Stimulated activated CD8-positive, alpha-beta memory T cell treated with anti-CD3 and anti-CD28 coated beads, Interleukin-7, amount 100 ng/mL, for 1 hour (primary cell): ENCODE measurements at places on chromosomes 1 and 21.

GRCh38 chr1:181488866-181489265, 5.5 kb downstream of the CACNA1E start:
- DNase-seq = no peak

DNA sequence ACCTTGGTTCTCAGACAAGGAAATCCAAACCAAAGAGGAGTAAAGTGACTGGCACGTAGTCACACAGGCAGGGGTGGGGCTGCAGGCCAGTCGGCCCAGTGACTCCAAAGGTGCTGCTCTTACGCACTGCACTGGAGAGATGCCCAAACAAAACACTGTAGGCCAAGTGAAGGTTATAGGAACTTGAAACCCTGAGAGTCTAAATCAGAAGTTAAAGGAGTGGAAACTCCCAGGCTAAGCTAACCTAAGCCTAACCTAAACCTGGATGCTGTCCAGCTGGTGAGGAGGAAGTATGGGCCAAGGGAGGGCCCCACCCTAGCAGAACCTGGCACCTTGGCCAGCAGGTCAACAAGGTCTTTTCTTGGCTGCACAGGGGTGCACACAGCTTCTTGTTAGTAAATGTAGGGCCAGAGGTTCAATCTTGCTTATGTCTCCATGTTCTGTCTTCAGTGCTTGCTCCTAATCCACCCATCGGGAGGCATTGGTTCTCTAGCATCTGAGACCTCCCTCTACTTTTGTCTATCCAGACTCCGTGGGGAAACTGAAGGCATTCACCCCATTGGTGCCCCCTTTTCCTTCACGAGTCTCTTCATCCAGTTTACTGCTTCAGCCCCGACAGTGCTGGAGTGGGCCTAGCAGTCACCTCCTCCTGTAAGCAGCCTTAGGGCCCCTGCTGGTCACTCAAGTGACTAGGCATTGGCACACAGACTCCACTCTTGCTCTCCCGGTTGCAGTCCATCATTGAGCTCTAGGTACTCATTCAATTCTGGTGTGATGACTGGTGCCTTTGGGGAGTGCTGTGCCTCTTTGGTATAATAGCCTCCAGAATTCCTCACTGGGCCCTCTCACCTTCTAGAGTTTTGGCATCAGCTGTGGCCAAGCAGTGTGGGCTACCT, 12.9 kb upstream of the TMEM125 start:
- no peak for DNase-seq

GRCh38 chr1:161902182-161902581, 121.5 kb downstream of the OLFML2B start:
- DNase-seq = no peak

GRCh38 chr21:17472592-17473271, 40.1 kb upstream of the CXADR start:
- DNase-seq = no peak

DNA sequence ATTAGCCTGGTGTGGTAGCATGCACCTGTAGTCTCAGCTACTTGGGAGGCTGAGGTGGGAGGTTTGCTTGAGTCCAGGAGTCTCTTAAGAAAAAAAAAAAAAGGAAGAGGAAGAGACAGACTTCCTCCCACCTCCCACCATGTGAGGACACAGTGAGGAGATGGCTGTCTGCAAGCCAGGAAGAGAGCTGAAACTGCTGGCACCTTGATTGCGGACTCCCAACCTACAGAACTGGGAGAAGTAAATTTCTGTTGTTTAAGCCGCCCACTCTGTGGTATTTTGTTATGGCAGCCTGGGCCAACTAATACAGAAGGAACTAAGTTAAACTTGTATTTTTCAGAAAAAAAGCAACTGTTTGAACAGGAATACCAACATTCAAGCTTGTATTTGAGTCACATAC, 21.7 kb downstream of the DOP1B start:
- DNase-seq = no peak

DNA sequence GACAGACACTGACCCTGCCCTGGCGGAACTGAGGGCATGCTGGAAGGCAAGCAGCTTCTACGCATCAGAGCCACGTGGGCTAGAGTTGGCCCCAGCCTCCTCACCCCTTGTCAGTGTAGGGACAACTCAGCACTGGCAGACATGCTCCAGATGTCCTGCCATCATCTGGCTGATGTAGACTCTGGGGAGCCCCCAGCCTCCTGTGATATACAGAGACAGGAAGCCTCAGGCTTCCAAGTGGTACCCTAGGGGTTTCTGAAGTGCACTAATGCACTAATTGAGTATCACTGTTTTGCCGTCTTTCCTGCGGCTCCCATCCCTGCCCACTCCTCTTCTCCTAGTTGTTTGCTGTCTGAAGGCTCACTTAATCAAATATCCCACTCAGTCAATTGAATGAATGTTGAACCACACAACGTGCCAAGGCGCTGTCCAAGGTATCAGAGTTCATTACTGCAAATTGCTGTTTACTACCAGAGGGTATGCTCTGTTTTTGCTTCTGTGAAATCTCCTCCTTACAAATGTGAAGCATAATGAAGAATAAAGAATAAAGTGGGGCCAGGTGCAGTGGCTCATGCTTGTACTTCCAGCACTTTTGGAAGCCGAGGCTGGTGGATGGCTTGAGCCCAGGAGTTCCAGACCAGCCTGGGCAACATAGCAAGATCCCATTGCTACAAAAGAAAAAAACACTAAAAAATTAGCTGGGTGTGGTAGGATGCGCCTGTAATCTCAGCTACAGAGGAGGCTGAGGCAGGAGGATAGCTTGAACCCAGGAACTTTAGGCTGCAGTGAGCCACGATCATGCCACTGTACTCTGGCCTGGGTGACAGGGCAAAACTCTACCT, 76.4 kb upstream of the ZBTB18 start:
- DNase-seq = no peak

- DNase-seq = no peak
These were observed 199.9 kb upstream of the ZC3H12A start for GRCh38 chr1:37274486-37274885.

DNA sequence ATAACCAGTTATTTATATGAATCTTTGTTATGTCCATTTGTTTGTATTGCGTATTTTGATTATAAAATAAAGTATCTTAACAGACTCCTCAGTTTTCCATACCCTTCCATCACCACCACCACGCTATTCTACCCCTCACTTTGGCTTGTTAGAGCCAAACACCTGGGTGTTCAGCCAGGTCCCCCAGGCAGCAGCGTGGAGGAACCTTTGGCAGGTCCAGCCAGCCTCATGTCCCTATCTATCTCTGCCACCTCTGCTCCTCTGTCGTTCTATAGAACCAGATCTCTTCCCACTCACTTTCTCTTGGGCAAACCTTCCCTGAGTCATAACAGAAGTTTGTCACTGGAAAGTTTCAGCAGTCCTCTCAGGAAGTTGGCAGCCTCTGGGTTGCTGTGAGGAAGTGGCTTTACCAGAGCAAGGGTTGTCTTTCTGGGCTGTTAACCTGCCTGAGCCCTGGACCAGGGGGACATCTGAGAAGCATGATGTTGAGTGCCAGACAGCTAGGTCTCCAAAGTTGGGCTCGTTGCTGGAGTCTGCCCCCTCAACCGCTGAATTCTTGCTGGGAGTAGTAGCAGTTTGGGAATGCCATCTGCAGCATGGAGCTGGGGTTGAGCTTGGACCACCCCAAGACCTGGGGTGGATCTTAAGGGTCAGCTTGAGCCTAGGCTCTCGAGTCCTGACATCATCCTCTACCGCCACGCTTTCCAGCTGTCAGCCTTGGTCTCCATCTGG, 996 bp upstream of the SH3BGRL3 start:
- DNase-seq = no peak

- no peak for DNase-seq
These were observed 188.6 kb downstream of the FCRL5 start for GRCh38 chr1:157363660-157364140.

DNA sequence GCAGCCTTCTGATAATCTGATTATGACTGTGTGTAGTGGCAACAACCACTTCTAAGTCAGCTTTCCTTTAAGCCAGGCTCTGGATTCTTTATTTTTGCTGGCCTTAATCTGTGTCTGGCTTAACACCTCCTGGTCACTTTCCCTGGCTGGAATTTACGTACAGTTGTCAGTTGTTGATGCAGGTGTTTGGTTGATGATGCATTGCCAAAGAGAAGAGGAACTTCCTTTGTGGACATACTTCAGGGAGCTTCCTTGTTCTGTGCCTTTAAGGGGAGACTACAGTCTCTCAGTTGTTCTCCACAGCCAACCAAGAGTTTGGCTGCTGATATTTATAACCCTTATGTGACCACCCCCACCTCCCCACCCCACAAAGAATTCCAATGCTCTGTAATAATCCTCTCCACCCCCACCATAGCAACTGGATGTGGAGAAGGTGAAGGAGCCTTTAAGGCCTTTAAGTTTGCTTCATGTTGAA, 96.0 kb upstream of the BMP8A start:
- no peak for DNase-seq

GRCh38 chr1:205285381-205286101, 36.0 kb downstream of the NUAK2 start:
- peak; percentile 31 for DNase-seq

- no peak for DNase-seq
These were observed 90.4 kb downstream of the SLC45A1 start for GRCh38 chr1:8408151-8408839.

GRCh38 chr1:79150576-79150975, 144.0 kb upstream of the ADGRL4 start:
- no peak for DNase-seq

DNA sequence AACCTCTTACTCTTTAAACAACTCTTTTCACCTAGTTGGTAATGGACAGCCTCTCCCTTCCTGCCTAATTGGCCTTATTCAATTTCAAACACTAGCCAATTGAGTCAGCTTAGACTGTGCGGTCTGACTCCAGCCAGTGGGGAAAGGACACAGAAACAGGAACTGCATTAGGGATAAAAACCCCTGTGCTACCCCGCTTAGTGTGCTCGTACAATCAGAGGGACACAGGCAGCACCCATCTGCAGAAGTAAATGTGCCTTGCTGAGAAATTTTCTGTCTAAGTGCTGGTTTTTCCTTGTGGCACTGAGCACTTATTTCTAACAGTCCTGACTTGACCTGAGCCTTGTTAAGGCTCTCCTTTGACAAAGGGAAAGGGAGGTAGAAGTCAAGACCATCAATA, 6.0 kb upstream of the CD2 start:
- DNase-seq = no peak

DNA sequence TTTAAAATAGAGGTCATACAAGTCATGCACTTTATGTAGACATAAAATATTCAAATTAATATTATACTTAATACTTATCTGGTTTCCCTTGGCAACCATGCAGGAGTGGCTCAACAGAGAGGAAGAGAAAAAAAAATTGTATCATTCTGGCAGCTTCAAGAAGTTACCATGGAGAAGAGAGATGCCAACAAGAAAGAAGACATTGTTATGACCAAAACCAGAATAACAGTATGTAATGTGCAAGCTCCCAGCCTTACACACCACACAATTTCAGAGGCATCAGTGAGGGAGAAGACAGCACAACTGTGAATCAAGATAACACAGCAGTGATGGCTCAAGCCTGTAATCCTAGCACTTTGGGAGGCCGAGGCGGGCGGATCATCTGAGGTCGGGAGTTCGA, 49.1 kb upstream of the RCOR3 start:
- DNase-seq = no peak

DNA sequence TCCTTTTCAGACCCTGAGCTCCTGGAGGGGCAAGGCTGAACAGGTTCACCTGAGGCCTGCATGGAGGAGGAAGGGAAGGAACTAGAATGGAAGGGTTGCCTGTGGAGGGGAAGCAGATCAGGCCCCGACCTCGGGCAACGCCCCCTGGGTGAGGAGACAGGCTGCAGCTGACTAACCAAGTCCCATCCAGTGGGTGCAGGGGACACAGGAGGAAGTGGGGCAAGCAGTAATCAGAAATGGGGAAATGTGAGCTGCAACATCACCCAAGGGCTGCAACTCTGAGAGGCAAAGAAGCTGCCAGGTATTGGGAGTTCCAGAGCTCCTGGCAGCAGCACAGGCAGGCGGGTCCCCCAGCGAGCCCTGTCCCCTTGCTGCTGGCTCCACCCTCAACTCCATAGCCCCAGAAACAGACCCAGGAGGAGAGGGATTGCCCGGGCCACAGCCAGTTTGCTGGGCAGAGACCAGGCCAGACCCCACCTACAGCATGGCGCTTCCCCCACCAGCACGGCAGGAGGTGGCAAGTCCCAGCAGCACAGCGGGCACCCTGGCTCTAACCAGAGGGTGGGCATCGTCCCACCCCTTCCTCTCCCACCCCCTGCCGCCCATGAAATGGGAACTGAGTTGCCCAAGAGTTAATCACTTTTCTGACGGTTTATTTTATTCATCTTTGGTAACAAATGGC, 38.5 kb downstream of the MRPL37 start:
- DNase-seq = no peak

DNA sequence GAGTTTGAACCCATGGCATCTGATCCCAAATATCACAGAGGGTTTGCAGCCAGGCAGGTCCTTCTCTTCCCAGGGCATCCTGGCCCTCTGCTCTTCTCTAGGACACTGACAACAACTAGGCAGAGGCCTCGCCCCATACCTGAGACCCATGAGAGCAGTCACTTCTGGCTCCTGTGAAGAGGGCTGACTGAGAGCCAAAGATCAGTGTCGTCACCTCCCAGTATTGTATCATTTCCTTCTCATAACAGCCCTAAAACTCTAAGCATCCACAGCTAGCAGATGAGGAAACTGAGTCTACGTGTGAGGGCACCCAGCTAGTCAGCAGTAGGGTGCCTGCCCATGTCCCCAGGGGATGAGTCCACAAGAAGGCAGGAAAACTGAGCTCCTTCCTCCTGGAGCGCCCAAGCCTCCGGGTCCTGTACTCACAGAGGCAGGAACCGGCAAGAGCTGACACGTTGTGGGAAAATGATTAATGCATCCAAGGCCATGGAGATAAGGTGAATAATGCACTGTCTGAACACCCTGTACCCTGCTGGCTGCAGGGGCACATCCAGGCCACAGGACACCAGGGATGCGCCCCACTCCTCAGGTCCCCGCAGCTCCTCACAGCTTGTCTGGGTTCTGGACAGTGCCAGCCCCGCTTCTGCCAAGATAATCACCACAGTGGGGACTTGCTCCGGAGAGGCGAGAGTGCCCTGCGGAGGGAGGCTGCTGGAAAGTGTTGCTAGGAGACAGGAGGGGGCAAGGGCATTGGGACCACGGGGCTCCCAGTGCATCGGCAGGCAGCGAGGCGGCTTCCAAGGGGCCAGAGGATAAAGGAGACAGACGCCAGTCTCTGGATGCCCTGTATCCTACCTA, 340.0 kb downstream of the NPHP4 start:
- DNase-seq = no peak

DNA sequence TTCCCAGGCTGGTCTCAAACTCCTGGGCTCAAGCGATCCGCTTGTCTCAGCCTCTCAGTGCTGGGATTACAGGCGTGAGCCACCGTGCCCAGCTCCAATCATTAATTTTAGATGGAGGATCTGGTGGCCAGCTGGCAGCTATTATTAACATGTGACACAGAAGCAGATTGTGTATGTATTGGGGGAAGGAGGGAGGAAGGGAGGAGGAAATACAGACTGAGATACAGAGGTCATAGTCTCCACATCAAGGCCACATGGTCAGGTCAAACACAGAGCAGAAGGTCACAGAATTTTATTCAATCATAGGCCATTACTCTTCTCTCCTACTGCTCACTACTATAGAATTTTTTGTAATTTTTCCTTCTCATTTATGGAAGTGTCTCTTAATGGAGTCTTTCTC, 57.9 kb upstream of the ADORA3 start:
- no peak for DNase-seq
